CD4-positive, alpha-beta memory T cell (primary cell): ENCODE measurements at places on chromosomes 11 and 22. TPM values are rescaled to one million over a fixed set of nuclear protein-coding genes. Genes with fewer than 3 reads are reported as not detected.

Gene OR51B4
- not detected for total RNA-seq

DNA sequence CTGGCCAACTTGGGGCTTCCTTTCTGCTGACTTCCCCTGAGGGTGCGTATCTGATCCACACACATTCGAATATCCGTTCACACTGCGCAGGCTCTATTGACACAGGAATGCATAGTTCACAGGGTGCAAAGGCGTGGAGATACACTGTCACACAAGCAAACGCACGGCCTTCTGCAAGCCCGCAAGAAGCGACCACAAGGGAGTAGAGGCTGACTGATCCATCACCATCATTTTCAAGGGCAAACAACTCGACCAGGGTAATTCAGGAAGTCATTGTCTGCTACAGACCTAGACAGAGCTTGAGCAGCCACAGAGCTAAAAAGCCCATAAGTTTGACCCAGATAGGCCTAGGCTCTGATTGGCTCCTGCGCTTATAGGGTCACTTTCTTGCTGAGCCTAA, 392.3 kb downstream of the MN1 start:
- DNase-seq = no peak

Gene IL17RA
- 77.2 TPM for total RNA-seq

GRCh38 chr22:25142102-25142501, 57.6 kb upstream of the CRYBB3 start:
- DNase-seq = no peak

DNA sequence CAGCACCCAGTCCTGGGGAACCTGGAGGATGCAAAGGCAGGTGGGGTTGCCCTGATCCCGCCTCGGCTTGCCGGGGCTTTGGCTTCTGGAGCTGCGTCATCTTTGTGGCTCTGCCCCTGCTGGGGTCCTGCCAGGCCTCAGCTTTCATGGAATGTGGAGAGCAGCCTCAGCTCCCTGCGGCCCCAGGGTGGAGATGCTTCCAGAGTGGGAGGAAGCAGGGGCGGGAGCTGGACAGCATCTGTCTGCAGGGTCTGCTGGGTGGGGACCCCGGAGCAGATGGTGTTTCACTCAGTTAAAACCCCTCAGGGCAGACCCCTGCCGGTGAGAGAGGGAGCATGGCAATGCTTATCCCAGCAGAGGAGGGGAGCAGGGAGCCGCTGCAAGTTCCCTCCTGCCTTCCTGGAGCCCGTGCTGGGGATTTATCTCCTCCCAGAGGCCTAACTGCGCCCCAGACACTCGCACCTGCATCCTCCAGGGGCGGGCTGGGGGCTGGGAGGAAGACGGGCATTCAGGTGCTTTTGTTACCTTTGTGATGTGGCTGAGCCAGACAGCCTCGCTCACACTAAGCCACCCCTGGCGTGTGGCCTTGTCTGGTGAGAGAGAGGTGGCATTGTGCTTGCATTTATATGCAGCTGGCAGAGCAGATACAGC, 15.7 kb downstream of the GRIK4 start:
- DNase-seq = no peak

- DNase-seq = no peak
Observed at GRCh38 chr22:29004647-29005371, 56.8 kb downstream of the C22orf31 start.

Gene RHBDD3
- total RNA-seq = 14.2 TPM

- no peak for DNase-seq
Observed at GRCh38 chr11:18958221-18958910, 19.2 kb upstream of the MRGPRX1 start.

Gene SAA4
- not detected for total RNA-seq

- DNase-seq = no peak
Observed at GRCh38 chr11:240315-240714, 3.5 kb downstream of the PSMD13 start.
